Neural crest cell (in vitro differentiated cells): ENCODE measurements at places on chromosomes 13 and 19. TPM values are rescaled to one million over a fixed set of nuclear protein-coding genes. Genes with fewer than 3 reads are reported as not detected.

SPINT2 gene
- total RNA-seq: 9.2 and 9.6 TPM in 2 replicates

PET100 gene
- 141 and 165 TPM in 2 replicates for total RNA-seq

TRIP10 gene
- total RNA-seq: 19.0 and 20.6 TPM in 2 replicates

KLF1 gene
- total RNA-seq: 0.18 TPM in 1 of 2 replicates, not detected in the other

IGFL1 gene
- not detected in 2 replicates for total RNA-seq

RFPL4A gene
- total RNA-seq: not detected in 2 replicates

GRCh38 chr13:111228262-111229144, 91.9 kb upstream of the TEX29 start:
- no peaks in the 10 kb centered on the region for H3K27me3 ChIP-seq
- H3K4me1 ChIP-seq: peaks cover 1% of the 10 kb centered on the region
- peak overlapping the region; percentile 60 for H3K27ac ChIP-seq
- H3K4me3 ChIP-seq: no peak overlapping the region
- peaks cover 13% of the 10 kb centered on the region for H3K36me3 ChIP-seq
- DNase-seq: no peak

GRCh38 chr13:46751811-46752635, 44.9 kb downstream of the ESD start:
- no peak for DNase-seq
- H3K4me3 ChIP-seq: no peak overlapping the region
- peaks cover 13% of the 10 kb centered on the region for H3K4me1 ChIP-seq
- H3K27ac ChIP-seq: peak overlapping the region; percentile 79
- H3K27me3 ChIP-seq: no peaks in the 10 kb centered on the region

DNA sequence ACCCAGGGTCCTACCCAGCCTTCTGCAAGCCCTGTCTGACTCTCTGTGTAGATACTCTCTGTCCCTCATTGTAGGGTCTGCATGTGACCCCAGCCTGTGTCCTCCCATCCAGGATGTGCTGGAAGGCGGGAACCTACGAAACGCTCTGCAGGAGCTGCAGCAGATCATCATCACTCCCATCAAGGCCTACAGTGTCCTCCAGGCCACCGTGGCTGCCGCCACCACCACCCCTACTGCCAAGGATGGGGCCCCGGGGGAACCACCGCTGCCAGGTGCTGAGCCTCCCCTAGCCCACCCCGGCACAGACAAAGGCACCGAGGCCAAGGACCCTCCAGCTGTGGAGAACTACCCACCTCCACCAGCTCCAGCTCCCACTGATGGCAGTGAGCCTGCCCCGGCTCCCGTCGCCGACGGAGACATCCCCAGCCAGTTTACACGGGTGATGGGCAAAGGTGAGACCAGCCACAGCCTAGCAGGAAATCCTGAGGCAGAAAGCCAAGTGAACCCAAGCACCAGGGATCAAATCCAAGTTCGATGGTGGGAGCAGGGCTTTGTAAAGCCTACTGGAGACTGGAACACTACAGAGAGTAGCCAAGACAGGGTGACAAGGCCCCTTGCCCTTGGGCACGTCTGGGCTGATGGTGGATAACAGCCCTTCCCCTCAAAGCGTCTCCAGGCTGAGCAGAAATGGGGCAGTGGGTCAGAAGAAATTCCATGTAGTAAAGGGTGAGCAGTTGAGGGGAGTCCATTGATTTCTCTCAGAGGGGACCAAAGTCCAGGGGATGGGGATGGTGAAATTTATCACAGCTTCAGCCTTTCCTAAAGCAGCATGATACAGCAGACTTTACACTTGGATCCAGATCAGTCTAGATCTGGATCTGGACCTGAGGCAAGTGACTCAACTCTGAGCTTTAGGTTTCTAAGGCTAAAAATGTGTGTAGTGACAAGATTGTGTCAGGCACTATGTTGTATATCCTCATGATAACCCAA, 13.2 kb downstream of the PAF1 start:
- H3K27ac ChIP-seq: no peak overlapping the region
- no peaks in the 10 kb centered on the region for H3K4me1 ChIP-seq
- DNase-seq: no peak
- peaks cover 14% of the 10 kb centered on the region for H3K36me3 ChIP-seq

- no peaks in the 10 kb centered on the region for H3K27me3 ChIP-seq
- no peaks in the 10 kb centered on the region for H3K36me3 ChIP-seq
- H3K27ac ChIP-seq: no peak overlapping the region
Measured at GRCh38 chr13:64819081-64819480, 2411.1 kb downstream of the PCDH9 start.

- H3K4me3 ChIP-seq: peak overlapping the region; percentile 35
- DNase-seq: no peak
- H3K36me3 ChIP-seq: no peaks in the 10 kb centered on the region
- peaks cover 25% of the 10 kb centered on the region for H3K27me3 ChIP-seq
- peaks cover 68% of the 10 kb centered on the region for H3K4me1 ChIP-seq
Measured at GRCh38 chr13:99741960-99742359, 229.6 kb downstream of the ZIC5 start.

- peaks cover 39% of the 10 kb centered on the region for H3K4me1 ChIP-seq
- no peak for DNase-seq
- no peak overlapping the region for H3K27ac ChIP-seq
- H3K4me3 ChIP-seq: no peak overlapping the region
- H3K27me3 ChIP-seq: no peaks in the 10 kb centered on the region
Measured at GRCh38 chr13:46126056-46126455, 21.2 kb upstream of the CPB2 start.

DNA sequence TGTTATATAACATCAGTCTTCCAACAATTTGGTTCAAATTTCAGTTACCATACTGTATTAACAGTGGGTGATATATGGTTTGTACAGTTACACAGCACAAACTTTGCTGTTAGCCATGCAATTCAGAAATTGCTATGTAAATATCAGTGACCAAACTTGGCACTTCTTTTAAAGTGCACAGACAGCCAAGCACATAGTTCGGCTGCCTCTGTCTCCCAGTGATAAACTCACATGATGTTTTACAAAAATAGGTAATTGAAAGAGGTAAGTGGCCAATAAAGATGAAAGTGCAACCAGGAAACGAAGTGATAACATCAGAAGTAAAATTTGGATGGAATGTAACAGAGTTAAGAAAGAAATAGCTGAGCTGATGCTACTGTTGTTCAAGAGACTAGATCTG, 143.9 kb downstream of the PCDH9 start:
- DNase-seq: no peak
- peaks cover 27% of the 10 kb centered on the region for H3K4me1 ChIP-seq
- no peak overlapping the region for H3K27ac ChIP-seq
- H3K4me3 ChIP-seq: no peak overlapping the region

- no peaks in the 10 kb centered on the region for H3K27me3 ChIP-seq
- H3K36me3 ChIP-seq: peaks cover 6% of the 10 kb centered on the region
- DNase-seq: no peak
- H3K27ac ChIP-seq: no peak overlapping the region
- H3K4me1 ChIP-seq: peaks cover 18% of the 10 kb centered on the region
- no peak overlapping the region for H3K4me3 ChIP-seq
Measured at GRCh38 chr13:106078191-106078590, 457.3 kb downstream of the EFNB2 start.
